ENCODE measurements at places on chromosomes 6 and 20.

- DNase-seq = no peak
Measured at GRCh38 chr6:56687551-56687950, 44.9 kb upstream of the DST start.

GRCh38 chr20:7264137-7264536 lies 496.7 kb downstream of the BMP2 start:
- no peak for DNase-seq

DNA sequence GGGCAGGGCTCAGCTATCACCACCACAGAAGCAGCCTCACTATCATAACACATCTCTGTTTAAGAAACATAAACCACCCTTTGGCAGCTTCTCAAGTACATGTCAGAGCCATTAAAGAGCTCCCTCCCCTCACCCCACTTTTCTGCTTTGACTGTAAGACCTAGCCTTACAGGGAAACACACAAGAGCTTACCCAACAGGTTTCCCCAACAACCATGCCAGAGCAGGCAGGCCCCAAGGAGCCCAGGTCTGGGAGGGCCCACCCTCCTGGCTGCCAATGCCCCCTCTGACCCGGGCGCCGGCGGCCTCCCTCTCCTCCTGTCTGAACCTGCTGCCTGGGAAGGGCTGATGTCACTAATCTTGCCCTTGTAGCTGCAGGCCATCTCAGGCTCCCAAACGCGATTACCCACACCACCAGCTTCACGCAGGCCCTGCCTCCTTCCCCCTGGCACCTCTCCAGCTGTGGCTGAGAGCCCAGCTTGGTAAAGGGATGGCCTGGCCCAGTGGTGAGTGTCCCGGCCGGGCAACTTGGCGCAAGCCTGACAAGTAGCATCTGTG lies 402.0 kb downstream of the MAFB start:
- DNase-seq = peak; percentile 29

DNA sequence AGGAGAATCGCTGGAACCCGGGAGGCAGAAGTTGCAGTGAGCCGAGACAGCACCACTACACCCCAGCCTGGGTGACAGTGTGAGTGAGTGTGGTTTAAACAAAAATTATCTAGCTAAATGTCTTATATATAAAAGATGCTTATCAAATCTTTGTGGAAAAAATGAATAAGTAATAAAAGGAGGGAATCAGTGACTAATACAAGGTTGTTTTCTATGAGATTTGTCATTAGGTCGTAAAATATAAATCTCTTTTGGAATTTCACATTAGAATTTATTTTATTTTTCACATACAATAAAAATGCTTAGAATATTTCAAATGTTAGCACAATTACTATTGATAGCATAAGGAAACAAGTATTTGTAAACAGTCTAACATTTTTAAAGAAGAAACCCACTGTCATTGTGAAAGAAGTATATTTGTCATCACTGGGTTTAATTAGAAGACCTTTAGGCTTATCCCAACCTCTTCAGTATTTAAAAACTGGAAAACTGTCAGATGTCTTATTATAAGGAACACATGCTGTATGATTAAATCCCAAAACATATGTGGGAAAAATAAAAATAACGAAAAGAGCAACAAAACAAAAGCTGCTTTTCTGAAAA lies 47.1 kb downstream of the ASCC3 start:
- DNase-seq = no peak

- DNase-seq = no peak
Measured at GRCh38 chr6:53894091-53894490, 99.3 kb downstream of the LRRC1 start.

DNA sequence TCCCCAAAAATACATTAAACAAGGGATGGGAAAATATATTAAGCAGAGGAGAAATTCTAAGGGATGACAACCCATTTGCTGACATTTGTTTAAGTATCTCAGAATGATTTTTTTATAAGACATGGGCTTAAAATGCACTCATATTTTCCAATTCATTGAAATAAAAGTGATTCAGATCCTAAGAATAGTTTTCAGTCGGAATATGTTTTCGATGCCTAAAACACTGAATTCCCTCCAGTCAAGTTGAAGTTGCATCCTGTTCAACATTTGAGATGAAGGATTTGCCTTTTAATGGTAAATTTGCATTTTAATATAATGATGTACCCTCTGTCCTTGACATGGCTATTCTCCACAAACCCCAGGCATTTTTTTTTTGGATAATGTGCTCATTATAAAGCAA lies 79.3 kb downstream of the PTCHD4 start:
- no peak for DNase-seq

- DNase-seq = no peak
Measured at GRCh38 chr6:72689107-72689954, 67.5 kb downstream of the KCNQ5 start.

DNA sequence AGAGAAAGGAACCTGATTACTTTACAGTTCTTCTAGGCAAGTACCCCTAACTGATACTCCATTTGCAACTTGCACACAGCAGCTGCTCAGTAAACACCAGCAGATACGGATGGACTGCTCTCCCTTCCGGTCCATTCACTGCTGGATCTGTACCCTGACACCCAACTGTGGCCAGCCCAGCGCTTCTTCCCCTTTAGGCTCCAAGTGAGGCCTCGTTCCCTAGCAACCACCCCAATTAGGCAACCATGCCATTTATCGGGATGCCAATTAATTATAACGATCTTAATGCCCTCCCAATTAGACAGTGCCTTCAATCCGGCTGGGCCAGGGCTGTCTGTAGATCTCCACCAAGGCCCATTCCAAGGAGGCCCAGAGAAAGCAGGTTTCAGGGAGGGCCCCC lies 3.2 kb downstream of the SULF2 start:
- DNase-seq = no peak

DNA sequence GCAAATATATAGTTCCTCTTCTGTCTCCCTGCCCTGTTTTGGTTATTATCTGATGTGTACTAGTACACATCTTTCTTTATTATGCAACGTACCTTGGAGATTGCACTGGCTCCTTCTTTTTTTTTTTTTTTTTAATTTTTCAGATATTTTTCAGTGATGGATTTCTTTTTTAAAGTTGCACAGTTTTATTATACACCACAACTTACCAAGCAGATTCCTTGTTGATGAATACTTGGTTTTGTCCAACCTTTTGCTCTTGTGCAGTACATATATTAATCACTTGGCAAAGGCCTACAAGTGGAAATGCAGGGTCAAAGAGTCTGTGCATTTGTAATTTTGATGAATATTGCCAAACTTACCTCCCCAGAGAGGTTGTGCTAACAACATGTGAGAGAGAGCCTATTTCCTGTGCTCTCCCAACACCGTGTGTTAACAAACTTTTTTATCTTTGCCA lies 50.1 kb upstream of the RNF24 start:
- no peak for DNase-seq

DNA sequence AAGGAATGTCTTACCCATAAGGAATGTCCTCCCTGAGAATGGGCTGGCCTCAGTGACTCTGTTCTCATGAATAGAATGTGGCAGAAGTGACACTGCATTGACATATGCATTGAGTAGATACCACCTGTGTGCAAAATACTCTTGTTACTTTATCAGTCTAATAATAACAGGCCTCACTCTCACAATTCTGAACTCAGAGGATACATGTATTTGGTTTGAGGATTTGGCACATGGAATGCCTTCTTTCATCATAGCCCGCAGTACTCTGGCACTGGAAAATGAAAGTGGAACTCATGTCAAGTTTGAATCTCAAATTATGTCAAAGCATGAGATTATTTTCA lies 52.9 kb upstream of the PLCB4 start:
- no peak for DNase-seq

GRCh38 chr6:30793521-30794194 lies 49.3 kb upstream of the IER3 start:
- DNase-seq = no peak

- DNase-seq = peak; percentile 6
Measured at GRCh38 chr6:117237561-117237960, 27.8 kb upstream of the VGLL2 start.

GRCh38 chr6:80618953-80619352 lies 512.5 kb downstream of the BCKDHB start:
- no peak for DNase-seq

DNA sequence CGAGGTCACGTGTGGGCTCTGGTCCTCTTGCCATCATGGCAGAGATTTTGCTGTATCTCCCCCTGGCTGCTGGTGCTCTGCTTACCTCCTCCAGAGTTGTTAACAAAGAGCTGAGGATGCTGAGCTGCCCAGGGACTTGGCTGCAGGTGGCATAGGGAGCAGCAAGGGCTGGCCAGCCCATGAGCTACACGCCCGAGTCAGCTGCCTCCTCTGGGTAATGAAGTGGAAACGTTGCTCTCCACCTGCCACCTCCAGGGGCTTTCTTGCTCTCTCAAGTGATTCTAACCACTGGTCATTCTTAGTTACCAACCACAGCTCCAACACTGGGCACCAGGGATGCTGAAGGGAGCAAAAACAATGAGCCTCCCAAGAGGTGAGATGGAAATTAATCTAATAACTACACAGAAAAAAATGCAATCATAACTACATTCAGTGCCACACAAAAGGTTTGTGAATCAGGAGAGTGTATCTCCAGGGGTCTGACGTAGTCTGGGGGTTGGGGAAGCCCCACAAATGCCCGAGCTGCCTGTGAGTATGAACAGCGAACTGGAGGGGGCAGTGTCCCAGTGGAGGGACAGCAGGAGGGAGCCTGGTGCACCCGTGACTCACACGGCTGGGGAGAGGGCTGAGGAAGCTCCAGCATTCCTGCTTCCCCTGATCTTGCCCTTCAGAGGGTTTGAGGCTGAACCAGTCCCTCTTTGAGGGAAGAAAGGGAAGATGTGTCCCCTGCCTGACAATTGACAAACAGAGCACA lies 78.7 kb downstream of the CDH26 start:
- no peak for DNase-seq

DNA sequence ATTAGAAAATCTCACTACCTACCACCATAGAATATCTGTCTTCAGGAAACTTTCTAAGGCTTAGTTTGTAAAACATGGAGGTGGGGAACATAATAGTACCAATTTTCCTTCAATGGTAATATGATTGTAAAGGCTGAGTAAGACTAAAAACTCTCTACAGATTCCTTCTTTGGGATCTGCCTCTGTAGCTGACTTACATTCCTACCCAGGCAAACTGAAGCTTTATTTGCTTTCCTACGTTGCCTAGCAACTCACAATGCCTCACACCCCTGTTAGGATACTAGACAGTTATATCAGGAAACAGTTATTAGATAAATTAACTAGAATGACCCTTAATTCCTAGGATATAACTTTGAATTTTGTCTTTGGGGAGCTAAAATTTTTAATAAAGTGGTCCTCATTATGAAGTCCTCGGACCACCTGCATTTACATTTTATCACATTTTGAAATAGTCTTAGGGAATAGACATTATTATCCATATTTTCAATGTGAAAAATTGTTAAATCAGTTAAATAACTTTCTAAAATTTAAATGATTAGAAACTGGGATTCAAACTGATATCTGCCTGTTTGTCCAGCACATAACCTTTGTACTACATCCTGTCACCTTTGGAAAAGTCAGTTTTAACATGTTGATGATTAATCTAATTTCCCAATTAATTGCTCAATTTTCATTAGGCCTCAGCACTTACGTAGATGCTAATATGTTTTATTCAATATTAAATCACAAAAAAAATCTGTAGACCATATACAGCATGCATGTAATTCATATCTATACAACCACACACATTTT lies 591.4 kb downstream of the RNF144B start:
- DNase-seq = peak; percentile 75

GRCh38 chr6:144346719-144347447 lies 61.7 kb downstream of the UTRN start:
- DNase-seq = no peak

DNA sequence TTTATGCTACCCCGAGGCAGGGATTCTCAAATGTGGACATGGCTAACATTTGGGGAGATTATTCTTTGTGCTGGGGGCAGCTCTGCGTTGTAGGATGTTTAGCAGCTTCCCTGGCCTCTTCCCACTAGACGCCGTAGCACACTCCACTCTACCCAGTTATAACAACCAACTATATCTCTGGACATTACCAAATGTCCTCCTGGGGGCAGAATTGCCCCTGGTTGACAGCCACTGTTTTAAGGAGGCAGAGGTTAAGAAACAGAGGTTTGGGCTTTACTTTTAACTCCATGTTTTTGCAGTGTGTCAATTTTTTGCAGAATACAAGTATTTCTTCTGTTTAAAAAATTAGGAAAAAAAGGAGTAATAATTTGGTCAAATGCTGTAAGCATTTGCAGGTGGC lies 56.2 kb upstream of the BMP6 start:
- DNase-seq = no peak

DNA sequence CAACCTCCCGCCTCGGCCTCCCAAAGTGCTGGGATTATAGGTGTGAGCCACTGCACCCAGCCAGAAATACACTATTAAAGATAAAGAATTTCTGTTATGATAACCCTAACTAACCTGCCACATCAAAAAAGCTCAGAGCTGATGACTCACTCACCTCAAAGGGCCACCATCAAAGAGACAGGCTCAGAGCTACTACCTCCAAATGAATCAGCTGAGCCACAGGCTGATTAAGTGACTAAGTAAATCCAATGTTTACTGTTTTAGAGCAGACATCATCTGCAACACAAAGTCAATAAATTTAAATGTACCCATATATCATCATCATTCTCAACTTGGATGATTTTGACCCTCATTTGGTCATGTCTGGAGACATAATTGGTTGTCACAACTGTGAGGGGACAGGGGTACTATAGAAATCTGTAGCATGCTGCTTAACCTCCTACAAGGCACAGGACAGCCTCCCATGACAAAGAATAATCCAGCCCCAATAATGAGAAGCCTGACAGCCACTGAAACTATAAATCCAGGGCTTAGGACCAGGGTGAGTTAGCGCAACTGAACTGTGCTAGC lies 106.5 kb downstream of the ATP9A start:
- DNase-seq = no peak

DNA sequence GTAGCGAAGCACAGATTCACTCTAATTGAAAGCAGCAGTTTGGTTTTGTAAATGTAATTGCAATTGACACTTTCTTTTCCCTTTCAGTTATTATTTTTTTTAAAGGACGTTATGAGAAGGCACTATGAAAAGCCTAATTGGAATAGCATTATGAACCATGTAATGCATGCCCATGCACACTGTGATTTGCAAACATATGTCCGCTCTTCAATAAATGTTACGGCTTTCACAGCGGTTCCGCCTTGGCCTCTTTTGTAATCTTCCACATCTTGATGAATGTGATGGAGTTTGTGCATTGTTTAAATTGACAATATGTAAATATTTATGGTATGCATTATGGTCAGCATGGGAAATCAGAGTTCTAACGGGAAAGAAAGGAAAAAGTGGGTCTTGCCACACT lies 61.3 kb downstream of the SAMD5 start:
- no peak for DNase-seq

DNA sequence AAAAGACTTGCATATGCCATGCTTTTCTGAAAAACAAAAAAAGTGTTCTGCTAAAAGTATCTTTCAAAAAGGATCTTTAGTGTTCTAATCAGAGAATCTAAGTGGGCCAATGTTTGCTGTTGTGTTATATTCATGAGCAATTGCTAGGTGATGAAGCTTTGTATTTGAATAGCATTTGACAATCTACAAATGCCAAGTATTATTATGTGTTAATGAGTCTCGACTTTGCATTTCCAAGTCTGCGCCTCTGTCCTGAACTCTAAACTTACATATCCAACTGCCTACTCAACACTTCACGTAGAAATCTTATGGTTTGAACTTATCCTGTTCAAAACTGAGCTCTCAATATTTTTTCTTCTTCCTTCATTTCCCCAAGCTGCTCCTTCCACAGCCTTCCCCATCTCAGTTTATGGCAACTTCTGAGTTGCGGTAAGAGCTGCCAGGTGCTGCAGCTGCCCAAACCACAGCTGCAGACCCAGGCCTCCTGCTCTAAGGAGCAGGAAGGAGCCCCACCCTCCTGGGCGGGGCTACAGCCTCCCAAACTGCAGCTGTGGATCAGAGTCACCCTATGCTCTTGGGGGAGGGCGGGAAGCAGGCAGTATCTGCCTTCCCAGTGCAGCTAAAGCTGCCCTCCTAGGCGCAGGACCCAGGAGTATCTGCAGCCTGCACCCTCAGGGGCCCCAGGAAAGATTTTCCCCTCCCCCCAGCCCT lies 16.7 kb upstream of the MAK start:
- no peak for DNase-seq
